ENCODE measurements at places on chromosomes 3 and 15.

DNA sequence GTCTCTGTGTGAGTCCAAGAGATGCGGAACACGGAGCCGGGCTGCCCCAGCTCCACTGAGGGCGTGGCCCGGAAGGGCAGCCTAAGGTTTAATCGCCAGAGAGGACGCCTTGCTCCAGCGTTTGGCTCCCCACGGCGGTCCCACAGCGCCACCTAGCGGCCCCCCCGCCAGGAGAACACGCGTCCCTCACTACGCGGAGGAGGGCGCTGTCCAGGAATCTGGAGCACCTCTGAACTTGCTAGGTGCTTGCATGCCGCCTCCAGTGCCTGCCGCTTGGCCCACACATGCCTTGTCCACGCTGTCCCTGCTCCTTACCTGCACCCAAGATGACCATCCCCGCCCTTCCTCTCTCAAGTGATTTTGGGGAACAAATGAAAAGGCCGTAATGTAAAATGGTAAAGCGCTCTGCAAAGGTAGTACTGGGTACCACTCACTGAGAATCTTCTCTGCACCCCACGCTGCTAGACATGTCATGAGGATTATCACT is 14.4 kb upstream of the MRPS22 start:
- peak; percentile 51 for DNase-seq

DNA sequence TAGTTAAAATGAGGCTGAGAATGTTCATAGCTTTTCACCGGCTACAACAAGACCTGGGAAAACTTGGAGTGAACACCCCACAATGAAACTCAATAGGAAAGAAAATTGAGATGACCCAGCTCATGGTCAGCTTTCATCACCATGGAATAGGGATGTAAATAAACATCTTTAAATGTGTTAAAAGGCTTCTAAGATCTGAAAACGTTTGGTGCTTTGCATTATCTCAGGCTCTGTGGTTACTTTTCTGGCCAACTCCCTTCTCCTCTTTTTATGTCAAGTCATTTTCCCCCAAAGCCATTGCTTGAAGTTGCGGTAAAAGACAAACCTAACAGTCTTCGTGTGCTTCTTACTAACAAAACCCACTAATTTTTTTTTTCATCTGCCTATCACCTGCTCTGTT is 195.8 kb downstream of the MECOM start:
- no peak for DNase-seq

DNA sequence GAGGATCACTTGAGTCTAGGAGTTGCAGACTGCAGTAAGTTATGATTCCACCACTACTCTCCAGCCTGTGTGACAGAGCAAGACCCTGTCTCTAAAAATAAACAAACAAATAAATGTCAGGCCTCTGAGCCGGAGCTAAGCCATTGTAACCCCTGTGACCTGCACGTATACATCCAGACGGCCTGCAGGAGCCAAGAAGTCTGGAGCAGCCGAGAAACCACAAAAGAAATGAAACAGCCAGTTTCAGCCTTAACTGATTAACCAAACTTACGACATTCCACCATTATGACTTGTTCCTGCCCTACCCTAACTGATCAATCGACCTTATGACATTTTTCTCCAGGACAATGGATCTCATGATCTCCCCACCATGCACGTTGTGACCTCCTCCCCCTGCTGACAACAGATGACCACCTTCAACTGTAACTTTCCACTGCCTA is 32.5 kb upstream of the ZKSCAN7 start:
- no peak for DNase-seq

GRCh38 chr15:85582131-85583079 is 202.0 kb downstream of the AKAP13 start:
- DNase-seq = no peak

- DNase-seq = no peak
These were observed 76.0 kb upstream of the DCBLD2 start for GRCh38 chr3:98977520-98977919.

DNA sequence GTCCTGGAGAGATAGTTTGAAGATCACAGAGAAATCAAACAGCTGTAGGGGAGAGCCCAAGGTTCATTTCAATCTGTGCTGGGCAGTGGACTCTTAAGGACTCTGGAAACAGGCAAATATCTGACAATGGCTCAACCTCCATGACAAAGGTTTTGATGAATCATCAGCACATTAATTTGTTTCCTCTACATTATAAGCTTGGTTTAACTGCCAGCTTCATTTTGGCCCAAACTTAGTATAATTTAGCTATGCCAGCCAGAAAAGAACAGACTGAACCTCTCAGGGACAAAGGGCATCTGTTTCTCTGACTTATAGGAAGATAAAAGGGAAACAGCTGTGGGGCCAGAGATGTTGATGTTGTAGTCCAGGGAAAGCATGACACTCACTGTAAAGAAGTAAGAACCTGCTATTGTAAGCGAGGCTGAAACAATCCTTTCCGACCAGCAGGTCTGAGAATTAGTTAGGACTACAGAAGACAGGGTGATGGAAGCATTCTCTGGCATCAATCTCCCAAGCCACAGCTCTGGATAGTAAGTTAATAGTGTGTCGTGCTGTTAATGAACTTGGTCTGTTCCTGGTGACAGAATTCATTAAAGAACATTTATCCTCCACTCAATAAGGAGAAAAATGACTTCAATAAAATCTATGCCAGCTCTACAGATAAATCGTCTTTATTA is 110.1 kb downstream of the KCNMB2 start:
- DNase-seq = no peak

- no peak for DNase-seq
These were observed 2.2 kb downstream of the XXYLT1 start for GRCh38 chr3:195268576-195269309.

- no peak for DNase-seq
These were observed 225.6 kb upstream of the STRIT1 start for GRCh38 chr3:155519078-155519477.

GRCh38 chr3:173889596-173889995 is 492.1 kb downstream of the NLGN1 start:
- no peak for DNase-seq

DNA sequence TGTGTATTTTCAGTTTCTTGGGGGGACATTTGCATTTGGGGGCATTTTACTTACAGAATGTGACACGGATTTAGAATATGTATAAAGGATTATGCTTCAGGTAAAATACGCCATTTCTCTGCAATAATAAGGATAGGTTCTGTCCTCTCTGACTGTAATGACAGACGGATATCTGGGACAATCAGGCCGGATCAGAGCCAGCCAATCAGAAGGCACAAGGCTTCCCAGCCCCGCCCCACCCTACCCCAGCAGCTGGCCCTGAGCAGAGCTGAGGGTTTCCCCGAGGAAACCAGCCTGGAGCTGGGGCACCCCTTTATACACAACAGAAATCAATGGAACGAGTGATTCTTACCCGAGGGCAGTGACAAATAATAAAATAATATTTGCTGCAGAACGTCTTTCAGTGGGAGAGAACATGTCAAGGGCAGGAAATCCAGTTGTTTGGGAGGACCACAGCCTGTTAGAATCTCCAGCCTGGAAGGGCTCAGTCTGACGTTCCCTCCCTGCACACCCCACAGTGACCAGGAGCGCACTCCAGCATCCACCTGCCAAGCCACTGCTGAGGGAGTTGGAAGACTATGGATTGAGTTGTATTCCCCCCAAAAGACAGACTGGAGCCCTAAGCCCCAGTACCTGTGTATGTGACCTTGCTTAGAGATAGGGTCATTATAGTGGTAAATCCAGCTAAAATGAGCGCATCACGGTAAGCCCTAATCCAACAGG is 30.3 kb upstream of the SEC13 start:
- no peak for DNase-seq

DNA sequence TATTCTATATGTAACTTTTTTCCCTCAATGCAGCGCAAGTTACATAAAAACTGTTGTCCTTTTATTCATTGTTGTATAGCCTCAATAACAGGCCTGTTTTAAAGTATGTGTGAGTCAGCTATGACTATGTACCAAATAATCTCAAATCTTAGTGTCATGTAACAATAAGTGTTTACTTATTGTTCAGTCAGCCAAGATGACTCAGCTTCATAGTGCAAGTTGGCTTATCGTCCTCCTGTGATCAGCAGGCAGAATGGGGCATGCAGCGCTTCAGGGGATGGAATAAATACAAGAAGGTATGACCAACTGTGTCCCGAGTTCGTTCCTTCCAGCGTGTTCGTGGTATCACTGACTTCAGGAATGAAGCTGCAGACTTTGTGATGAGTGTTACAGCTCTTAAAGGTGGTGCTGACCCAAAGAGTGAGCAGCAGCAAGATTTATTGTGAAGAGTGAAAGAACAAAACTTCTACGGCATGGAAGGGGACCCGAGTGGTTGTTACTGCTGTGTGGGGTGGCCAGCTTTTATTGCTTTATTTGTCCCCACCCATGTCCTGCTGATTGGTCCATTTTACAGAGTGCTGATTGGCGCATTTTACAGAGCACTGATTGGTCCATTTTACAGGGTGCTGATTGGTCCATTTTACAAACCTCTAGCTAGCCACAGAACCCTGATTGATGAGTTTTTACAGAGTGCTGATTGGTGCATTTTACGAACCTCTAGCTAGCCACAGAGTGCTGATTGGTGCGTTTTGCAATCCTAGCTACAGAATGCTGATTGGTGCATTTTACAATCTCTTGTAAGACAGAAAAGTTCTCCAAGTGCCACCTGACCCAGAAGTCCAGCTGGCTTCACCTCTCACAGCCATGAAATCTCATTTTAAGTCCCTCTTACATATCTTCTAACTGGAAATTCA is 1016.0 kb downstream of the MCTP2 start:
- DNase-seq = no peak

- no peak for DNase-seq
These were observed 26.9 kb upstream of the GOLGA8B start for GRCh38 chr15:34610354-34610753.

DNA sequence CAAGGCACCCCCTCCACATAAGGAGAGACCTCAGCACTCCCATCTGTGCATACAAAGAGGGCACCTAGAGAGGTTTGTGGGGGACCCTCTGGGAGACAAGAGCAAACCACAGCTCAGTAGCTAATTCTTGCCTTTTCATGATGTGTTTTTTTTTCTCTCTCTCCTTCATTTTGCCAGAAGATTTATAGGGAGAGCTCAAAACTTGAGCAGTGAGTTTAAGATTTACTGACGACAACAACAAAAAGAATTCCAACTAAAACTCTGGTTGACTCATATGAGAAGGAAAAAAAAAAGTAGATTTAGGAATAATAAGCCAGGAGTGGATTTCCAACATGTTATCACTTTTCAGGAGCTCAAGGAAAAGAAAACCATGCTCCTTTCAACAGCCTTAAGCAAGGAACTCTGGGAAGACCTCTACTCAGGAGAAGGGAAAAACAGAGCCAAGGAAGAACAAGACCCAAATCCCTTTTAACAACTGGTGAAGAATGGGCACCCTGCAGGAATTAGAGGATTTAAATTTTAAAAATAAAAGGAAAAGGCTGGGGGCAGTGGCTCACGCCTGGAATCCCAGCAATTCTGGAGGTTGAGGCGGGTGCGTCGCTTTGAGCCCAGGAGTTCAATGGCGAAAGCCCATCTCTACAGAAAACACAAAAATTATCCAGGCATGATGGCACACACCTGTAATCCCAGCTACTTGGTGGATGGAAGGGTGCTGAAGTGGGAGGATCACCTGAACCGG is 58.2 kb upstream of the RAD18 start:
- no peak for DNase-seq

- DNase-seq = peak; percentile 65
These were observed 21.1 kb upstream of the KLHL6 start for GRCh38 chr3:183576487-183577107.

- peak; percentile 35 for DNase-seq
These were observed 620 bp downstream of the ABHD5 start for GRCh38 chr3:43691120-43691995.

DNA sequence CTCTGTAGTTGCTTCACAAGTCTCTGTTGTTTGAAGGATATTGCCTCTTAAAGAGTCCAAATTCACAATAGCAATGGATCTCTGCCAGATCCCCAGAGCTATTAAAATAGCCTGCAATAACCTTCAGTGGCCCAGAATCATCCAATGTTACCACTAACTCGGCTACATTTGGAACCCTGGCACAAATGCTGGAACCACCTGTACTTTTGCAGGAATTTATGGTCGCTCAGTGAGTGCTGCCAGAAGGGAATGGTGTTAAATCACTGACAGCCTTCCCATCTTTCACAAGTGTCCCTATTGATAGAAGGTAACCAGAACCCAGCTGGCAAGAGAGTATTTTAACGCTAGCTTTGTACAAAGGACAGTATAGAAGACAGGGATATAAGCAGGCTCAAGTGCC is 298.8 kb upstream of the PLSCR5 start:
- DNase-seq = no peak

GRCh38 chr3:117600112-117600511 is 890.5 kb downstream of the TUSC7 start:
- DNase-seq = no peak

DNA sequence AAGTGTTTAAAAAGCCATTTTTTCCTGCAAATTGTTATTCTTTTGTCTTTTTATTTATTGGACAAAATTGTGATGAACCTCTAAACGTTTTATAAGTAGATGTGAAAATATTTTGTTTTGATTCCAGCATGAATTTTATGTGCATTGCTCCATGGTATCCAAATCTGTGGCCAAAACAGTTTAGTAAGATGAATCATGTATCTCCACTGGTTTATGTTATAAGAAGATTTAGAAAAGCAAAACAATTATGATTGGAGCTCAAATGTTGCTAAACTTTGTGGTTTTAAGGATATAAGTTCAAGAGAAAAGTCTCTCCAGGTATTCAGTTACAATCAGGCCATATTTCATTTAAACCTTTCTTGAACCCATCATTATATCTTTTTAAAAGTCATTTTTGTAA is 80.9 kb downstream of the NECTIN3 start:
- DNase-seq = no peak

DNA sequence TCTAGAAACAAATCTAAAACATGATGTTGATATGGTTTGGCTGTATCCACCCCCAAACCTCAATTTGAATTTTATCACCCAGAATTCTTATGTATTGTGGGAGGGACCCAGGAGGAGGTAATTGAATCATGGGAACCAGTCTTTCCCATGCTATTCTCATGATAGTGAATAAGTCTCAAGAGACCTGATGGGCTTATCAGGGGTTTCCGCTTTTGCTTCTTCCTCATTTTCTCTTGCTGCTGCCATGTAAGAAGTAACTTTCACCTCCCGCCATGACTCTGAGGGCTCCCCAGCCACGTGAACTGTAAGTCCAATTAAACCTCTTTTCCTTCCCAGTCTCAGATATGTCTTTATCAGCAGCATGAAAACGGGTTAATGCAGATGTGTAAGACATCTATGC is 232.7 kb upstream of the ONECUT1 start:
- no peak for DNase-seq

GRCh38 chr3:119829420-119829819 is 47.5 kb downstream of the NR1I2 start:
- no peak for DNase-seq

- no peak for DNase-seq
These were observed 44.4 kb downstream of the ADAMTSL3 start for GRCh38 chr15:83698294-83698693.

GRCh38 chr3:11246663-11246970 is 25.6 kb upstream of the ATG7 start:
- DNase-seq = no peak

- DNase-seq = no peak
These were observed 101.8 kb downstream of the SCN11A start for GRCh38 chr3:38949994-38950393.

- no peak for DNase-seq
These were observed 12.5 kb downstream of the GLDN start for GRCh38 chr15:51353976-51354375.

- DNase-seq = no peak
These were observed 47.2 kb downstream of the OPA1 start for GRCh38 chr3:193640165-193640715.

Measured in DMS79 (cell line).